ENCODE measurements at places on chromosomes 11 and 22.

GRCh38 chr22:29877620-29878019 is 5.4 kb upstream of the MTMR3 start:
- DNase-seq, result no peak

- DNase-seq, result no peak
Observed at GRCh38 chr11:106957030-106957482, 61.2 kb downstream of the GUCY1A2 start.

- DNase-seq, result no peak
Observed at GRCh38 chr11:44779736-44780520, 53.2 kb downstream of the TSPAN18 start.

GRCh38 chr11:88537613-88538012 is 200.1 kb upstream of the CTSC start:
- no peak for DNase-seq

- DNase-seq, result no peak
Observed at GRCh38 chr22:19086417-19086816, 35.8 kb downstream of the DGCR2 start.

GRCh38 chr11:95655536-95655935 is 134.0 kb downstream of the FAM76B start:
- no peak for DNase-seq

DNA sequence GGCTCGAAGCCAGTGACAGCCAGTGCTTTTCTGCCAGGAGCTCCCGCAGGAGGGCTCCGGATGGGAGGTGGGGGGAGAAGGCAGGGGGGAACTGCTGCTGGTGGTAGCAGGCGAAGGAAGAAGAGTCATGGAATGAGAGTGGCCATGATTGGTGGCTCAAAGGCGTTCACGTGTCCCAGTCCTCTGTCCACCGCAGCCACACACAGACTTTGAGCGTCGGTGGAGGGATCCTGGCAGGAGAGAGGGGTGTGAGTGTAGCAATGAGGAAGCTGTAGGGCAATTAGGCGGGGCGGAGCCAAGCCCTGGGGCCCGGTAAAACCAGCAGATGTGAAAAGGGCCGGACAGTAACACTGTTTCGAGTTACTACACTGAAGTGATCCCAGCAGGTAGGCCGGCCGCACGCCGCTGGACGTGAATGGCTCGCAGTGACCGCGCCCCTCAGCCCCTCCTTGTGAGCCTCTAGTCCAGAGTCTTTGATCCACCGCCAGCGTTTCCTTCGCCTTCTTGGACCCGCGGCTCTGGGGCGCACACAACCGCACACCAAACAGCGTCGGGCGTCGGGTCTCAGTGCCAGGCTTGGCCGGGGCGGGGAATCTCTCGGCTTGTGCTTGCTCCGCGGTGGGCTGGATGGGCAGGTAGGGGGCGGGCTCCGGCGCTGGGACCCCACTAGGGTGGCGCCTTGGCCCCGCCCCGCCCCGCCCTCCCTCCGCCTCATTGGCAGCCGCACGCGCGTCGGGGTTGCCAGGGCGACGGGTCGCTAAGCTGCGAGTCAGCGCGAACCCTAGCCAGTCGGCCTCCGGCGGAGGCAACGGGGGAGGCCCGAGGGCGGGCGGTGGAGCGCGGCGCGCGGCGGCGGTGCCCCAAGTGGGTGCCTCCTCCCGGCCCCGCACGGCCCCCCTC is at the start of gene LRRC10B:
TSS of gene LRRC10B (plus strand) at position 788 of the 900 bp plus-strand sequence. CDS start 250 bp downstream, outside the sequence.
- DNase-seq, result no peak

All from GM19239 (cell line).